ENCODE measurements at places on chromosomes 5 and 9. TPM values are rescaled to one million over a fixed set of nuclear protein-coding genes. Genes with fewer than 3 reads are reported as not detected.

CD14 gene
- 357 TPM for polyA plus RNA-seq

ANXA6 gene
- polyA plus RNA-seq, result 143 TPM

DNA sequence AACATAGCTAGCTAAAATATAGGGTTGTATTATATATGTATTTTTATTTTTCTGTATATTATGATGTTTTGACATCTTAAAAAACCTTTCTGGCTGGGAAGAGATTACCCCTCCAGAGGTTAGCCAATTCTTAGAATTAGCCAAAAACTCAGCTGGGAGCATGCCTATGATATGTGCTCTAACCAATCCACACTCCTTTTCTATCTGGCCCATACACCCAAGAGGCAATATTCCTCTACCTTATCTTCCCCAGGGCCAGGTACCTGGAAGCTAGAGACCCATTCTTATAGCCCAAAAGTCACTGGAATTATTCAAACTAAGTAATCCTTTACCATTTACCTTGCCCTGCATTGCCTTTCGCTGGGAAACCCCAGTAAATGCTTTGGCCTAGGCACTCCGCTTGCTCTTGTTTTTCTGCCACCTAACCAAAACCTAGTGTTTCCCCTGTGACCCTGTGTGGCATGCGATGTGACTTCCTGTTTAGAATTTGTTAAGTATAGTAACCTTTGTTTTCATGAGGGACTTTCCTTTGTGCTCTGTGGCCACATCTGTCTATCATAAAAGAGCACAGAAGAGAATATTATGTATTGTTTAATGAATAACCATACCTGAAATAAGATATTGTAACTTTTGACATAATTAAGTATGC is 37.4 kb downstream of the CSNK1G3 start:
- no peak for DNase-seq

DNA sequence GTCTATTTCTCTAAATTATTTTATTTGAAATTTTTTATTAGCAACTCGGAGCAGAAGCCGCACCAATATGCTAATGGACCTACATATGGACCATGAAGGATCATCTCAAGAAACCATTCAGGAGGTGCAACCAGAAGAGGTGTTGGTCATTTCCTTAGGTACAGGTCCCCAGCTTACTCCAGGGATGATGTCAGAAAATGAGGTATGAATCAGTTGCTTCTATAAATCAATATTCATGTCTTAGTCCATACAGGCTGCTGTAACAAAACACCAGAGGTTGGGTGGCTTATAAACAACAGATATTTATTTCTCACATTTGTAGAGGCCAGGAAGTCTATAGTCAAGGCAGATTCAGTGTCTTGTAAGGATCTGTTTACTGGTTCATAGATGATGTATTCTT is 50.8 kb downstream of the GAPVD1 start:
- DNase-seq, result no peak

Measured in lung (tissue), 17 donors.